ENCODE measurements at places on chromosomes 12 and 14.

GRCh38 chr12:95789126-95790032 is 1.2 kb downstream of the NTN4 start:
- no peak for DNase-seq

DNA sequence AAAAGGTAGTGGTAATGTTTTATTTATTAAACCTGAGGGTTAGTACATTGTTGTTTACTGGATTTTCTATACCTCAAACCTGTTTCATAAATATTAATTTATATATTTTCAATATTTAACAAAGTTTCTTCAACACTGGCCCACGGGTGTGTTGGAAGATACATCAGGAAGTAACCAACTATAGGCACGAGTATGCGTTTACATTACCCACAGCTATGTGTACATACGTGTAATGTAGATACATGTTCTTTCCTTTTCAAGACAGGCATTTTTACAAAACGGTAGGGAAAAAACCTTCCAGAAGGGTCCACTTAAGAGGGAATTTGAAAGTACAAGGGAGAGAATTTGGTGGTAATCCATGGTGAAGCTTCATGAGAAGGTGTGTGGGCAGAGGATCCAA is 17.8 kb upstream of the KCNA1 start:
- DNase-seq, result no peak

DNA sequence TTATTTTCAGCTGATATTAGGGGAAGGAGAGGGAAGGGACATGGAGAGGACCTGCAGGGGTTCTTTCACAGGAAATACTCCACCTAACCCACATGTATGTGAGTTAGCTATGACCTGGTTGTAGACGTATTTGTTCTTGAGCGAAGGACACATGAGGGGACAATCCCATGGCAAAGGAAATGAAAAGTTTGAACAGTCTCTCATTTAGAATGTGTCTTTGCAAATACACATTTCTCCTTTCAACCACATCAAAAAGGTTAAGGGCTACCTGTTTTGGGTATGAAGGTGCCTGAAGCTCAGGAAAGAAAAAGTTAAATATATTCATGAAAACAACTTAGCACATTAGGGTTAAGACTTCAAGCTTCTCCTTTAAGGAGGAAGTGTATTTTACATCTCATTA is 7.4 kb downstream of the PYGL start:
- DNase-seq, result no peak

DNA sequence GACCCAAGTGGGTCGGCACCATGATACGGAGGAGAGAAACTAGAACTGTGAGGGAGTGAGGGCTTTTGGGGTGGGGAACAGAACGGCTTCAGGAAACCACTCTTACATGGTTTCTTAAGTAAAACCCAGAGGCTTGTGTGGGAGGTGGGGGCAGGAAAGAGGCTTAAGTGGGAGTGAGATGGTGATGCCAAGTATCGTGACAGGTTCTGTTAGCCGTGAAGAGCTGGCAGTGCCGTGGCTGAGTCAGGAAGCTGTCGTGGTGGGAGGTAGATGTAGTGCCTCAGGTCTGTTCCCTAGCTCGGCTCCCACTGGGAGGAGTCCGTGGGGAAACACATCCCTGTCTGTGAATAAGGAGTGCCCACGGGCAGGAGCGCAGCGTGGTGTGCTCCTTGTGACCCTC is 185.8 kb upstream of the FKBP4 start:
- peak; percentile 31 for DNase-seq

DNA sequence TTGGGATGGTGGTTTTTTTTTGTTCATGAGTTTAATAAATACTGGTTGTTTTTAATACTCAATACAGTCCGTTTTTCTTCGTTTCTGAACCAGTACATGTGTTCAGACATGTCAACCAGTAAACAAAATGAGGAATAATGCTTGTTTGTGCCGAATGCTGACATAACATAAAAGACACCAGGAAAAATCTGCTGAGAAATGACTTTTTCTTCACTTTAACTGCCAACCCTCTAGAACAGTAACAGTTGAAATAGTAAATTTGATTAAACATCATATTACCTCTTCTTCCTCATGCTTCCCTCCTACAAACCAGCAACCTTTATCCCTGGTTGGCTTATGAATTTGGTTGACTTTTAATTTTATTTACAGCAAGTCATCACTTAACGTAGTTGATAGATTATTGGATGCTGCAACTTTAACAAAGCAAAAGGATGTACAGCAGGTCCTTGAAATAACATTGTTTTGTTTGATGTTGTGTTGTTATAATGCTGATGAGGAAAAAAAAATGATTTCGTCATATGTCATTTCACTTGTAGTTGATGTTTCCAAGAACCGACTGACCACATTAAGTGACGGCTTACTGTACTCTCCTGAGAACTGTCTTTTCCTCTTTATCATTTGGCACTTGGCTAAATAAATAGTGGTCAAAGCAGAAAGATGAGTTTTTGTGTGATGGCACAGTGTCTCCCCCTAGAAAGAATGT is 340.5 kb downstream of the TMTC2 start:
- DNase-seq, result no peak

All from NB4 (cell line).